SJCRH30 (cell line): ENCODE measurements at places on chromosomes 11 and 22. TPM values are rescaled to one million over a fixed set of nuclear protein-coding genes. Genes with fewer than 3 reads are reported as not detected.
A peak's percentile ranks its signal among the peaks of the same experiment; 100 is the strongest.

The RASD2 gene
- not detected in 2 replicates for total RNA-seq

- no peak for DNase-seq
Measured at GRCh38 chr11:108859510-108859909, 194.6 kb downstream of the DDX10 start.

- no peak for DNase-seq
Measured at GRCh38 chr11:72649215-72649976, 24.8 kb downstream of the PDE2A start.

- no peak for DNase-seq
Measured at GRCh38 chr11:61756147-61756451, 3.7 kb downstream of the MYRF start.

GRCh38 chr11:75802913-75803820 lies 11.8 kb upstream of the UVRAG start:
- peak; percentile 47 for DNase-seq
